H1 (cell line): ENCODE measurements at places on chromosomes 4 and X. TPM values are rescaled to one million over a fixed set of nuclear protein-coding genes. Genes with fewer than 3 reads are reported as not detected.

The LRAT gene
- 10.3 and 10.6 TPM in 2 replicates for total RNA-seq

DNA sequence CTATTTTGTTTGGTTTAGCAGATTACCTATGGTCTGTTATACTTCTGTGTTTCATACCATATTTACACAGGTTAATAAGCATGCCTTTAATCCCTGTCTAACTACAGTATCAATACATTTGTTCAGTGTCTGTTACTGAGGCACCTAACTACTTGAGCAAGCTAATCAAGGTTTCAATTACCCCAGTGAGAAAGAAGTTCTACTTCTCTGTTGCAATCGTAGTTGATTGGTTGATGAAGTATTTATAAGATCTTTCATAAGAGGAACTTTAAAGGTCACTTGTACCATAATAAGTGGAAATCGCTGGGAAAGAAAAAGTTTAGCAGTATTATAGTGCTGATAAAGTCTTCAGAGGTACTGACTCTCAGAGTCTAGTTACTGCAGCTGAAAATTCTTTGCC, 490.6 kb downstream of the RPA4 start:
- peaks cover 8% of the 10 kb centered on the region for H3K36me3 ChIP-seq
- no peak overlapping the region for H3K27ac ChIP-seq
- no peak for DNase-seq
- H3K27me3 ChIP-seq: no peaks in the 10 kb centered on the region
- H3K4me1 ChIP-seq: no peaks in the 10 kb centered on the region
- H3K4me3 ChIP-seq: no peak overlapping the region

DNA sequence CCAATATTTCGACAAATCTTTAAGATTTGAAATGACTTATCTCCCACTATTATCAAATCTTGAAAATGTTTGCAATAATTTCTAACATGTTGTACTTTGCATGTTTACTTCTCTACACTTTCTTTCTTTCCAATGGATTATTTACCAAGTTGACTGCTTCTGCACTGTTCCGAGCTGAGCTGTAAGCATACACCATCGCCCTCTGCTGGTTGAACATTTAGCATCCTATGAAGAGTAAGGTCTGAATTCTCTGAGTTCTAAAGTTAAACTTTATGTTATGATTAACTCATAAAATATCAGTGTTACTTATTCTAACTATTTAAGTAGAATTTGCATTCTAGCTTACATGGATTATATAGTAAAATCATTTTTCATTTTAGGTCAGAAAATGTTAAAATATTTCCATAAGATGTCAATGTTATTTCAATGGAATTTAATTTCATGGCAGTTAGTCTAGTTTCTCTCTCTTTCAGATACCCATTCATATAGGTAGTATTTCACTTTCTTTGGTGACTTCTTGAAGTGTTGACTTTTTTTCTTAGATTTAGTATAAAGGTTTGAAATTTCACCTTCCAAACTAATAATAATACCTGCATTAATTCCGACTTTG, 137.4 kb downstream of the DKK2 start:
- no peaks in the 10 kb centered on the region for H3K27me3 ChIP-seq
- no peaks in the 10 kb centered on the region for H3K36me3 ChIP-seq
- H3K4me1 ChIP-seq: no peaks in the 10 kb centered on the region

DNA sequence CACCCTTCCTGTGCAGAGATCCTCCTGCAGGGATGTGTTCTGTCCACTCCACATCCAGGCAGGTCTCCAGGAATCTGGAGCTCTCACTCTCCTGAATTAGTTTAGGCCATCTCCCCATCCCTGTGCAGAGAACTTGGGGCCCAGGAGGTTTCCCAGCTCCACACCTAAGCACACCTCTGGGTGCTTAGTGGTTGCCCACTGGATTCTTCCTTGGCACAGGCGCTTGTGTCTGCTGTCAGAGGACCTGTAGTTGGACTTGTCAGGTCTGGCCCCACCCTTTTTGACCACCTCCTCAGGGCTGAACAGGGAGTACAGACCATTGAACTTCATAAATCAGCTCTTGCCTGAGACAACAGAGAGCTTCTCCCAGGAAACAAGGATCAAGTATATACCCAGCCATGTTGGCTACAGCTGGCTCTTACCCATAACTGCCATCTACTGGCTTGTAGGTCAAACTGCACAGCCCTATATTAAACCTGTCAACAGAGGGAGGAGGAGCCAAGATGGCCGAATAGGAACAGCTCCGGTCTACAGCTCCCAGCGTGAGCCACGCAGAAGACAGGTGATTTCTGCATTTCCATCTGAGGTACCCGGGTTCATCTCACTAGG, 275.5 kb downstream of the PPARGC1A start:
- no peaks in the 10 kb centered on the region for H3K4me1 ChIP-seq
- H3K4me3 ChIP-seq: no peak overlapping the region
- no peaks in the 10 kb centered on the region for H3K27me3 ChIP-seq
- H3K27ac ChIP-seq: no peak overlapping the region
- no peaks in the 10 kb centered on the region for H3K36me3 ChIP-seq

The TLR10 gene
- total RNA-seq: not detected in 2 replicates

DNA sequence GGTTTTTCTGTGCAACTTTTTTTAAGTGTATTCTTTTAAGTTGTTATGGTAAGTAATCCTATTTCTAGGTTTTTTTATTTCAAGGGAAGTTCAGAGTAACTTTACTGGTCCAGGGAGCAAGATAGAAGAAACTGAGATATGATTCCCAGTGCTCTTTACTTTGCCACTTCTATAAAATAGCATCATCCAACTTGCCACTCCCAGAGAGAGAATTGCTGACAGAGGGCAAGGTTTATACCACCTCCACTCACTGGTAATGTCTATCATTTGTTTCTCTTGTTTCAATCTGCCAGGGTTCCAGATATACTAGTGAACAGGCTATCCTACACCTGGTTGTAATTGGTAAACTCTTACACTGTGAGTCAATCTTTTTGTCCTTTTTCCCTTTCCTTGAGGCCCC, 3.5 kb upstream of the CLCN3 start:
- DNase-seq: no peak
- H3K36me3 ChIP-seq: no peaks in the 10 kb centered on the region
- H3K4me3 ChIP-seq: no peak overlapping the region

DNA sequence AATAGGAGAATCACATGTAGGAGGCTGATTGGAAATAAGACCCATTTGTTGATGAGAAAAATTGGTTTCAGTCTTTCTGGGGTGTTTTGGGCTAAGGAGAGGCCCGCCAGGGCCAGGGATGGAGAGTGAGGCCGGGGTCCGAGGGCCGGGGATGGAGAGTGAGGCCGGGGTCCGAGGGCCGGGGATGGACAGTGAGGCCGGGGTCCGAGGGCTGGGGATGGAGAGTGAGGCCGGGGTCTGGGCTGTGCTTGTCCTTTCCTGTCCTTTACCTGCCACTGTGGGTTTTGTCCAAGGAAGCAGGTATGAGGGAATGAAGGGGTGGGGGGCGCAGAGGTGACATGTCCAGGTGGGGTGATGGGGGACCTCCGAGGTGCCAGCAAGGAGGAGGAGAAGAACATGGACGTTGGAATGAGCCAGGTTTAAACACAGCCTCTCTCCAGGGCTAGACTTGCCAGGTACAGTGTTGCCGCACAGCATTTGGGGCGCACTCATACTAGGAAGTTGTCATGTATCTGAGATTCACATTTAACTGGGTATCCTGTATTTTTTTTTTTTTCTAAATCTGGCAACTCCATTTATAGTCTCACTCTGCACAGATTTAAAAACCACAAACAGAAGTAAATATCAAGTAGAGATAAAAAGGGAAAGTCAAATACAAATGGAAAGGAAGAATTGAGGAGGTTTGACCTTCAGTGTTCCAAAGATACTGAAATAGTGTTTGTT, 8.8 kb downstream of the RGS12 start:
- H3K27me3 ChIP-seq: no peaks in the 10 kb centered on the region
- no peak for DNase-seq
- no peak overlapping the region for H3K4me3 ChIP-seq
- H3K4me1 ChIP-seq: peaks cover 2% of the 10 kb centered on the region; the same call in 1 of the 2 replicates

The TRMT10A gene
- 3.3 and 3.8 TPM in 2 replicates for total RNA-seq

- no peaks in the 10 kb centered on the region for H3K36me3 ChIP-seq
- peaks cover 4% of the 10 kb centered on the region for H3K4me1 ChIP-seq
- H3K4me3 ChIP-seq: no peak overlapping the region
- no peaks in the 10 kb centered on the region for H3K27me3 ChIP-seq
- DNase-seq: no peak
Observed at GRCh38 chr4:179128299-179128698, 1686.1 kb upstream of the AGA start.

GRCh38 chr4:139900964-139901376, 235.4 kb downstream of the MGST2 start:
- H3K27me3 ChIP-seq: no peaks in the 10 kb centered on the region
- H3K36me3 ChIP-seq: no peaks in the 10 kb centered on the region
- H3K4me1 ChIP-seq: peaks cover 3% of the 10 kb centered on the region

The FGD1 gene
- total RNA-seq: 33.8 and 34.9 TPM in 2 replicates

DNA sequence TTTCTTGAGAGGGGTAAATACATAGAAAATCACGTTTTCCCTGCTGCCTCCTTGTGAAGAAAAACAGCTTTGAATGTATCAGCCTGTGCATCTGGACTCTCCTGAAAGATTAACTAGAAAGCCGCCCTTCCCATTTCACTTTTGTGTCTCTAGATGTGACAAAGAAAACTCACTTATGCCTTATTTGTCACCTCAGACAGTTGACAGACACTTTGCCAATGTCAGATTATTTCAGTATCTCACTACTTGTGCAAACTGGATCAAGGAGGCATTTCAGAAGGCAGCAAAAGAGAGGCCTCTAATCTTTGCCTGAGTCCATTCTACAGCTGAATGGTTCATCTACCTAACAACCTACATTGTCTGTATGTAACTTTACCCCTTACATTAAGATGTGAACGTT, 754.9 kb downstream of the RPA4 start:
- no peak overlapping the region for H3K27ac ChIP-seq
- peaks cover 5% of the 10 kb centered on the region; the same call in 1 of the 2 replicates for H3K4me1 ChIP-seq
- H3K36me3 ChIP-seq: no peaks in the 10 kb centered on the region
- H3K4me3 ChIP-seq: no peak overlapping the region

DNA sequence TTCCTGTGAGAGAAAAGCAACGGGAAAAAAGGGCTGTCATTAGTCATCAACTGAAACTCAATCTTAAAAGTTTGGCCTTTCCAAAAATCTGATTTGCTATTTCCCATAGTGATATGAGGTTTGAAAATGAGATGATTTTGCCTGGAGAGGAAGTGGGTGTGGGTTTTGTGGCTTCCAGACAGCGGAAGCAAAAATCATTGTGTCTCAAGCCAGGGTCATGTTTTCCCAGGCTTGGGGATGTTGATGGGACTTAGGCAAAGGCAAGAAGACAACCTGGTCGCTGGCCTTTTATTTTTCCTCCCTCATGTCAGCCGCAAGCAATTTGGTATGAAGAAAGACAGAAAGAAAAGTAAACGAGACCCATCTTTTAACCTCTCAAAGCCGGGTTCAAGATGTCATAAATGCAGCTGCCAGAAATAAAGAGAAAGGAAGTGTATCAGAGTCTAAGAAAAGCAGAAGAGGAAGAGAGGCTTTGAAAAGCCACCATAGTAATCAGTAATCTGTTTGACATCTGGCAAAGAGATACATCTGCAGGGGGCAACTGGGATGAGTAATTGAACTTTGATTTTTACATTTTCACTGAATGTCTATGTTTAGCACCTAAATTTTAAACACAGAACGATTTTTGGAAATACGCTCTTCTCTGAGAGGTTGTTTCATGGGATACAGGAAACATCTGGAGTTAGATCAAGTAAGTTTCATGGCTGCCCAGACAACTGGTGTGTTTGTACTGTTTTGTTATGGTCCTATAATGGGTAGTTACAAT, 521.6 kb upstream of the SLIT2 start:
- no peak for DNase-seq
- H3K36me3 ChIP-seq: no peaks in the 10 kb centered on the region
- no peak overlapping the region for H3K27ac ChIP-seq

DNA sequence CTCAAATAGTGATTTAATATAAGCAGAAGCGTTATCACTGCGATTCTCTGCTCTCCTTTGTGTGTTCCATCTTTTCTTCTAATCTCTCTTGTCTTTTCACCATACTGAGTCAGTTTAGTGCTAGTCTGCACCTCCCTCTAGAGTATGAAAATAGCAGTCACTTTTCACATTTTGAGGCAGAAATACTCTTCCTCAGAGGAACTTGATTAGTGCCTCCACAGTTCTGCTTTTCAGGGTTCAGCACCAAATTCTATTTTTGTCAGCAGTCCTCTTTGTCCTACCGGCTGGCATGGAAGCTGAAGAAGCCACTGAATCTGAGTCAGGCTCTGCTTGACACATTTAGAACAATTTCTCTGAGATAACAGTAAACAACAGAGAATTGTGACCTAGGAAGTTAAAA, 49.7 kb upstream of the ANKRD17 start:
- DNase-seq: no peak
- no peaks in the 10 kb centered on the region for H3K27me3 ChIP-seq

DNA sequence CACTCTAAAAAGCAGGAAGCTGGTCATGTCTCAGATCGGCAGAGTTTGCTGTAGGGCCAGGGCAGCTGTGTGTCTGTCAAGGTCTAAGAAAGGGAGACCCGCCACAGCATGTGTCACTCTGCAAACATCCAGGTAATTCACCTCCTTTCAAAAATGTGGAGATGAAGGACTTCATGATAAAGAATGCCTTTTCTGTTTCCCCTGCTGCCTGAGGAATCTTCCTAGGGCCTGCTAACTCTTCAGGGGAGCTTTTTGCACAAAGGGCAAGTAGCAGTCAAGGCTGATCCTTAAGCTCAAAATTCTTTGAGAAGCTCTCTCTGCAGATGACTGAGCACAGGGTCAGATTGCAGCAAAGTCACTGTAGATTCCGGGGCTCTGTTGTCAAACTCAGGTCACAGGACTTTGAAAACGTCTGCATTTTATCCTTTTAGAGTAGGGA, 21.1 kb downstream of the RASL11B start:
- H3K36me3 ChIP-seq: no peaks in the 10 kb centered on the region
- no peak for DNase-seq
- no peaks in the 10 kb centered on the region for H3K27me3 ChIP-seq
- H3K4me3 ChIP-seq: no peak overlapping the region
- H3K27ac ChIP-seq: no peak overlapping the region

DNA sequence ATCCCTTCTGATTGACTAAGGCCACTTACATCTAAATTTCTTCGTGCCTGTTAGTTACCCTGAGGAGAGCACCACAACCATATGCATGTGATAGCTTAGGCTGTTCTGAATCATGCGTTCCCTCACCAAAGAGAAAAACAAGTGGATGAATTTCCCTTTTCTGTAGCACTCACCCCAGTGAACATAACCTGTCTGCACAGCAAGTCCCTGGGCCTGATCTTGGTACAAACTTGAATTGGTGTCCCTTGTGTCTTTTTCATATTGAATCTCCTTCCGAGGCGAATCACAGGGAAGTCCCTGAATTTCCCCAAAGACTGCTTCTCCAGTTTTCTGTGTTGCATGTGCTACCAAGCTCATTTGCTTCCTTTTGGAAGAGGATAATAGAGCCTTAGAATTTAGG, 100.4 kb downstream of the KLHL8 start:
- H3K4me1 ChIP-seq: peaks cover 5% of the 10 kb centered on the region
- DNase-seq: no peak
- H3K27me3 ChIP-seq: no peaks in the 10 kb centered on the region
- H3K36me3 ChIP-seq: peaks cover 44% of the 10 kb centered on the region
- H3K4me3 ChIP-seq: no peak overlapping the region

The ADAM29 gene
- not detected in 2 replicates for total RNA-seq

GRCh38 chrX:74656079-74656745, 41.8 kb upstream of the RLIM start:
- no peak overlapping the region for H3K27ac ChIP-seq
- H3K4me1 ChIP-seq: no peaks in the 10 kb centered on the region
- H3K36me3 ChIP-seq: no peaks in the 10 kb centered on the region
- no peak overlapping the region for H3K4me3 ChIP-seq

The ASB12 gene
- total RNA-seq: 1.2 and 1.3 TPM in 2 replicates
